ENCODE measurements at places on chromosomes 1 and 21.

DNA sequence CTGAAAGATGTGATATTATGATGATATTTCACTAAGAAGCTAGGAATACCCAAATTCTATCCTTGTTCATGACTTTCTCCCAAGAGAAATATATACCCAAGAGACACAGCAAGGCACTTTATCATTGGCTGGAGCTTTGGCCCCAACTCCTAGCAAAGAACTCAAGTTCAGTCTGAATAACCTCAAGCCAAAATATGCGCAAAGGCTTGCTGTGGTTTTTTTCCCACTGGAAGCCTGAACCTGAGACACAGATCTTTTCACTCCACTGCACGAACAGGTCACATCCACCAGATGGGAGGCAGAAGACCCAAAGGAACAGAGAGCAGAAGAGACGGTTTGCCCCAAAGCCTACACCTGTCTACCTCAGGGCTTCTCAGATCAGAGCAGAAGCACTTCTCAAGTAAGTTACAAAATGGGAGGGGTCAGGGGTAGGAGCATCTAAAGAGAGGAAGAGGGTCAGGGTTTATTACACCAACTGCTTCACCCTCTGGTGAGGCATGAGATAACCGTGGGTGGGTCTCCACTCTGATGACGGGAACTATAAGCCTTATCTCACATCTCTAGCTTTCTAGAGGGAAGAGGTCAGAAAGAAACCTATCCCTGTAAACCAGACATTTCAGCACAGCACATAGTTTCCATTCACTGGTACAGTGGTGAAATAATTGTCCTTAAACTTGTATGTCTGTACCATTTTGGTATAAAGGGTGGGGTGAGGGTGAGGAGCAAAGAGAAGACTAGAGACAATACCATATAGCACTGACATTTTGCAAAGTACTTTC is 17.1 kb upstream of the CDC42BPA start:
- no peak for DNase-seq

DNA sequence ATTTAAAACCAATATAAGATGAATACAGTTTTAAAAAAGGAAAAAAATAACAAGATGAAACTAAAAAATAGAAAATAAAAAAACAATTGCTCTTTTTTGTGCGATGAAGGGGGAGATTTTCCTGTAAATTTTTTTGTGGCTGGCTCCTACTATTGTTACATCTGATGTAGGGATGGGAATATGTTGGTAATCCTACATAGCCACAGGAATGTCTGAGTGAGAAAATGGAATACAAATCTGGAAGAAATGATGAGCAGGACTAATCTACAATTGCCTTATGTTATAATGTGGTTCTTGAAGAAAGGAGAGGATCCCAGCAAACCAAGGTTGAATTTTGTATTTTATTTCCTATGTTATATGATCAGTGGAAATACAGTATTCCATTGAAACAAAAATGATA is 40.9 kb downstream of the ATP6V1G3 start:
- DNase-seq: no peak

GRCh38 chr1:35570589-35571137 is 2.5 kb upstream of the TFAP2E start:
- no peak for DNase-seq

DNA sequence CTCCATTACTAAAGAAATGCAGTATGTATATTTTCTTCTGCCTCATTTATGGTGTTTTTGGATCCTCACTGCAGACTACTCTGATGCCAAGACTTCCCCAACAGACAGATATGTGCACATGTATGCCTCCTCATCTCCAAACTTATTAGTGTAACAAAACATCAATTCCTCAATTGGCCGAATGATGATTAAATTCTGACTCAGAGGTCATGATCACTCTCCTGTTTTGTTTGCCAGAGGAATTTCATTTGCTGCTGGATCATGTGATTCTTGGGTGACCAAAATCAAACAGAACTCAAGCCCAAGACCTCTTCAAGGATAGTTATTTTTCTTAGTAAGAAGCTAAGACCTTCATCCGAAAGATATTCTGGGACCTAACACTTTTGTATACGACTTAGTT is 227.6 kb downstream of the LMO4 start:
- no peak for DNase-seq

GRCh38 chr21:21463456-21463855 is 465.2 kb downstream of the NCAM2 start:
- no peak for DNase-seq

DNA sequence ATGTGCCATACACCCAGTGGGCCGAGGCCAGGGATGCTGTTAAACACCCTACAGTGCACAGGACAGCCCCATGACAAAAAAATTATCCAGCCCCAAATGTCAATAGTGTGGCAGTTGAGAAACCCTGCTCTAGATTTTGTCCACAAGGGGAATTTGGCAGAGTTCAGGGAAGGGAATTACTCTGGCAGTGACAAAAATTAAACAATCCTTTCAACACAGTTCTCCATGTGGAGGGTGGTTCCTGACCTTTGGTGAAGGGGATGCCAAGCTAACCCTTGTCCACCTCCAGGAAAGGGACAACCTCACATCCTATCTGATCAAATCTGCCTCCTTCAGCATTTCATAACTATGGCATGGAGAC is 28.4 kb upstream of the CD84 start:
- DNase-seq: no peak

DNA sequence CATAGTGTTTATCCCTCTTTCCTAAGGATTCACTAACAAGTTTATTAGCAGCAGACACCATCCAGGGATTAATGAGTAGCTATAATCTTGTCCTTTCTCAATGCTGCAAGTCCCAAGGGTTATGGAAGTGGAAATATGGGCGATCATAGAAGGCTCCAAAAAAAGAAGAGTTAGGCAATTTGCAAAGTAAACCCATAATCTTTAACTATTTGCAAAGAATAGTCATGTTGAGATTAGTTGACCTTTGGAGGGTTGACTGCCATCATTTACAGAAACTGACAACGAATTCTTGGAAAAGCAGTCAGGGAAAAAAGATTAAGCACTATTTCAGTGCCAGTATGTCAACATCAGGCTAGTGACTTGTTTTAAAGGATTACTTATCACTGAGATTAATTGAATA is 169.9 kb downstream of the KCNT2 start:
- no peak for DNase-seq

DNA sequence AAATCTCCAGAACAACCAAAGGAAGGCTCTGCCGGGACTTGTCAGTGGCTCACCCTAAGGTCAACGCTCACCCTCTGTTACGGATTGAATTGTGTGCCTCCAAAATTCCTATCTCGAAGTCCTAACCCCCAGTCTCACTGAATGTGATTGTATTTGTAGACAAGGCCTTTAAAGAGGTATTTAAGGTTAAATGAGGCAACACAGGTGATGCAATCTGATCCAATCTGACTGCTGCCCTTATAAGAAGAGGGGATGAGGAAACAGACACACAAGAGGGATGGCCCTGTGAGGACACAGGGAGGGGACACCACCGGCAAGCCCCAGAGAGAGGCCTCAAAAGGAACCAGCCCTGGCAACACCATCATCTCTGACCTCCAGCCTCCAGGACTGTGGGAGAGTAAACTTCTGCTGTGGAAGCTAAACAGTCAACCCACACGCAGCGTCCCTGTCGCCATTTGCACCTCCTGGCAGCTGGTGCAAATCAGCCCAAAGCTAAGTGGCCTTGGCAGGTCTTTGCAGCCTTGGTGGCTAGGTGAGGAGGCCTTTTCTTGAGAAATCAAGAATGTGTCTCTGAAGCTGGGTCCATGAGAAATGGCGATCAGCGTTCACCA is 24.2 kb downstream of the UBASH3A start:
- no peak for DNase-seq

DNA sequence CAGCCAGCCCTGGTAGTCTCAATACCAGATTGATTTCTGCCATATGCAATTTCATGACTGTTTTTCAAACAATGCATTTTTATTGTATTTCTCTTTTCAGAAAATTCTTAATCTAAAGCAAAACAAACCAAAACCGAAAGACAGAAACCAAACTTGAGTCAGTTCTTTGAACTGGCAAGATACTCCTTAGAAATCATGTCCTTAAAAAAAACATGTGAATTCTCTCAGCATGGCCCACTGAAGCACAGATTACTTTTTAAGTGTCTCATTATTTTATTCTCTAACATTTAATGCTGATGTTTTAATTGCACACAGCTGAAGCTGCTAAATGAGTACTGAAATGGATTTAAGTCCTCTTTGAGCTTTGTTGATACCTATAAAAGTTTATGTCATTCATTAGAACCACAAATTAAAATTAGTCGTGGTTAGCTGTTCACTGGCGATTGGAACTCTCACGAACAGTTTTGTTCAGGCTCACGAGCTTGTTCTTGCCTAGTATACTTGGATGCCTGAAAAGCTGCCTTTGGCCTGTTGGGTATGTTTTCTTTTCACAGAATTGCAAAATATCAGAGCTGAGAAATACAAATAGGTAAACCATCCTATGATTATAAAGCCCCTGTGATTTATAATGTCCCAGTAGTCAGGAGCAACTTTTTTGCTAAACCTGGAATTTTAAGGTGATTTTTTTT is 87.5 kb downstream of the CAMTA1 start:
- DNase-seq: no peak

GRCh38 chr21:41711416-41712007 is 55.3 kb downstream of the RIPK4 start:
- no peak for DNase-seq

DNA sequence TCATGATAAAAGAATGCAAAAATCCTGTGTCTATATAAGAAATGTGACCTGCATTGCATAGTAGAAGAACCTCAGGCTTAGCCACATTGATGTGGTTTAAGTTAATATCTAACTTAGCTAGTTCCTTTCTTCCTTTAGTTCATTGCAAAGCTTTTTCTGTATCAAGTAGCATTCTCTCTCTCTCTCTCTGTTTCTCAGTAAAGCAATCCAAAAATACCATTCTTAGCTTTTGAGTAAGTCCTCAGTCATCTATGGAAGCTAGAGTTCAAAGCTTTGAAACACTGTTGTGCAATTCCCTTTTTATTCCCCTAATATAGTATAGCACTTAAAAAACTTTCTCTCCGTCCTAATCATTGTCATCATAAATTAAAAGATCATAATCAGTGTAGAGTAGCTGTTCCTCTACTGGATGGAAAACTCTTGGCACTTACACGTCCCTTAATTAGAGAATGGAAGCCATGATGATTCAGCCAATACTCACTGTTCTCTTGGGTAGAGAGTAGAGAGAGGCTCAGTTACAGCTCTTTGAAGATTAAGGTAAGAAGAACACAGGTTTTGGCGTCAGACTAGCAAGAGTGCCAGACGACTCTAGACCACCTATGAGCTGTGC is 350.3 kb upstream of the LYPLAL1 start:
- no peak for DNase-seq

DNA sequence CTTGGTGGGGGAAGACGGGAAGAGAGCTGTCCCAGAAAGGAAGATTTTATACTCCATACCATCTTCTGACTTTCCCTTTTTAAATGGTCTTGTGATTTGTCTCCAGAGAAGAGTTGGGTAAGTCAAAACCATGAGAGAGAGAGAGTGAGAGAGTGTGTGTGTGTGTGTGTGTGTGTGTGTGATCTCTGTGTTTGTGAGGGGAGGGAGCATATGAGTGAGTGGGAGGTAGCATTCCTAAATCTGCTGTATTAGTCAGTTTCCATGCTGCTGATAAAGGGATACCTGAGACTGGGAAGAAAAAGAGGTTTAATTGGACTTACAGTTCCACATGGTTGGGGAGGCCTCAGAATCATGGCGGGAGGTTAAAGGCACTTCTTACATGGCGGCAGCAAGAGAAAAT is 102.0 kb upstream of the VANGL1 start:
- no peak for DNase-seq

GRCh38 chr21:27246741-27247140 is 279.9 kb upstream of the ADAMTS5 start:
- no peak for DNase-seq

Measured in stimulated activated CD4-positive, alpha-beta T cell treated with anti-CD3 and anti-CD28 coated beads, Interleukin-4, amount 100 ng/mL, for 4 hours (primary cell).